ENCODE measurements at places on chromosomes 11 and 22.
A peak's percentile ranks its signal among the peaks of the same experiment; 100 is the strongest.

- no peak for DNase-seq
Measured at GRCh38 chr11:43738600-43739409, 58.3 kb downstream of the HSD17B12 start.

DNA sequence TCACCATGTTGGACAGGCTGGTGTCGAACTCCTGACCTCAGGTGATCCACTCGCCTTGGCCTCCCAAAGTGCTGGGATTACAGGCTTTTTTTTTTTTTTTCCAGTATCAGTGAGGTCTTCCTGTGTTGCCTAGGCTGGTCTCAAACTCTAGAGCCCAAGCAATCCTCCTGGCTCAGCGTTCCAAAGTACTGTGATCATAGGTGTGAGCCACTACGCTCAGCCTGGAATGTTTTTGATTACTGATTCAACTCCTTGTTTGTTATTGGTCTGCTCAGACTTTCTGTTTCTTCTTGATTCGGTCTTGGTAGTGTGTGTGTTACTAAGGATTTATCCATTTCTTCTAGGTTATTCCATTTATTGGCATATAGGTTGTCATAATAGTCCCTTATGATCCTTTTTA is 31.3 kb downstream of the NAGA start:
- no peak for DNase-seq

- DNase-seq, result peak; percentile 40
Measured at GRCh38 chr11:134514354-134514951, 102.4 kb upstream of the B3GAT1 start.

DNA sequence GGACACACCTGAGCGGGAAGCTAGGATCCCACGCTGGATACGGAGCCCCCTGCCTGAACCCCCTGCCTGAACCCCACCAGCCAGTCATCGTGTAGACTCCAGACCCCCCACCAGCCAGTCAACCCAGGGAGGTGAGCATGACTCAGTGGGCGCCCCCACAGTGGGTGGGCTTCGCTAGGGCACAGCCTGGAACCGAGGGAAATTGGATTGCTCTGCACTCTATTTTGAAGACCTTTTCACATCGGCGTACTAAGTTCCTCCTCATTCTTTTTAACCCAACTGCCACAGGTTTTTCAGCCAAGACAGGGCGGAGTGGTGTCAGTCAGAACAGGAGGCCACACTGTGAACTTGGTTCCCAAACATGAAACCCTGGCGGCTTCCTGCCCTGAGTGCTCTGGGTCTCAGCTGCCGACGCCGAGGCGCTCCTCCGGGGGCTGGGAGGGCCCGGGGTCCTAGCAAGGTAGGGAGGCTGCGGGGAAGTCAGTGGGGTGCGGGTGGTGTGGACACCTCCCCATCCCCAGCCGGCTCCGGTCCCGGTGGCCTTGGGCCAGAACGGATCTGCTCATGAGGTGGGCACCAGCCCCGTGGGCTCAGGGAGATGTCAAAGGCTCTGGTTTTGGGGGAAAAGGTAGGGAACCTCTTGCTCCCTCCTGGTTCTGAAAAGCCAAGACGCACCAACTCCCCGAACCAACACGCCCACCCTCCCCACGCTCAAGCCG is 57.0 kb downstream of the BRD1 start:
- DNase-seq, result no peak

DNA sequence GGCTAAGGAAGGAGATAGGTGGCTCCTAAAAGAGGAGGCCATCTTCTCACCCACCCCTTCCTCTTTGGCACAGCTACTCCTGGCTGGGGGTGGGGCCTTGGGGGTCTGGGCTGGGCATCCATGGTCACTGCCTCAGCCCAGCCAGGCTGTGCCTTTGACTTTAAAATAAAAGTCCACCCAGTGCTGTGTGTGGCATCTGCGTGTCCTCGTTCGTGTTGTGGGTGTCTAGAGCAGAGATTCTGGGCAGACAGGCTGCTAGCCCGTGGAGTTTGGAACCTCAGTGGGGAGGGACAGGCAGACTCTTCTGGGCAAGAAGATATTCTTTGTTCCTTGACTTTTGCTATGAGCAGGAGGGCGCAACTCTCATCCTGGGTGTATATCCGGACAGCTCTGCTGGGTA is 13.1 kb downstream of the RPS6KA4 start:
- no peak for DNase-seq

DNA sequence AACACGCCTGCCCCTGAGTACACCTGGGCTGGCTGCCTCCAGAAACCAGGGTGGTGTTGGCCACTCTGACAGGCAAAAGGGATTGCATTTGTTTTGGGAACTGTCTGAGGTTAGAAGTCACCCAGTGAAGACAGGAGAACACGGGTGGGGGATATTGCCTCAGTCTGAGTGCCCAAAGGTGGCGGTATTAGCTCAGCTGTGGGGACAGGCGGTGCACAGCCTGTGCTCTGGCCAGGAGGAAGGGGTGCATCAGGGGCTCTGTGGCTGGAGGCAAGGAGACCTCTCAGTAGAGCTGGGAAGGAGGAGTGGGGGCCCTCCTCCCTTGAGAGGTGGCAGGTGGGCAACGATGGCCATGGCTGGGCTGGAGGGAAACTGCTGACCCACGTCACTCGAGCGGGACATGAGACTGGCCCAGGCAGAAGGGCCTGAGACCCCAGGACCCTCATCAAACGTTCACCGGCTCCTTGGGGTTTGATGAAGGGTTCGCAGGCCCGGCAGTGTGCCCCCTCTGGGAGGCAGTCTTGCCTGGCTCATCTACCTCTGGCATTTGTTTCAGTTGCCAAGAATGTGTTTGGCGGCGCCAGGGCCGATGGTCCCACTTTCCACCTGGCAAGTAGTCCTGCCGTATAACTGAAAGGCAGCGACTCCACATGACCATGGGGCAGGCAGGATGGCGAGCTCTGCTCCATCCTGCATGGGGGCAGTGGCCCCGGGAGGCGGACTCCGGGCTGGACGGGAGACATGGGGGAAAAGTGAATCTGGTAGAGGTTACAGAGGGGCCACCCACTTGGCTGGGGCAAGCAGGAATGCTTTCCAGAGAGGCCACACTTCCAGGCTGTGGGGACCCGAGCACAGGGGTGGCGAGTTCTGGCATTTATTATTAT is 52.8 kb upstream of the SMIM38 start:
- no peak for DNase-seq

- no peak for DNase-seq
Measured at GRCh38 chr11:17716807-17717206, 2.6 kb upstream of the MYOD1 start.

- DNase-seq, result no peak
Measured at GRCh38 chr11:19087658-19088057, 27.1 kb upstream of the MRGPRX2 start.

DNA sequence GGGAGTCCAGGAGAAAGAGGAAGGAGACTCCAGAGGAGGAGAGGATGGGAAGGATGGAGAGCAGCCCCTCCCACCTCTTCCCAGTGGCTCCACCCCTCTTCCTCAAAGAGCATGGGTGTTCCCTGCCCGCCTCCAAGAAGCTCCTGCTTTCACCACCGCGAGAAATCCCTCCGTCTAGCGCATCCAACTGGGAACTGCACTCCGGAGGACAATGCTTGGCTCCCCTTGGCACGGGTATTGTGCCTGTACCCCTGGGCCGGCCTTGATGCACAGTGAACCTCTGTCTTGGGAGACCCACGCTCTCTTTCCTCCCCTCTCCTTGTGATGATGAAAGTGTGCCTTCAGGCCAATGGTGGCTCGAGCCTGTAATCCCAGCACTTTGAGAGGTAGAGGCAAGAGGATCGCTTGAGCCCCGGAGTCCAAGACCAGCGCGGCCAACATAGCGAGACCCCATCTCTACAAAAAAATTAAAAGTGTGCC is 14.9 kb upstream of the ADA2 start:
- DNase-seq, result no peak

DNA sequence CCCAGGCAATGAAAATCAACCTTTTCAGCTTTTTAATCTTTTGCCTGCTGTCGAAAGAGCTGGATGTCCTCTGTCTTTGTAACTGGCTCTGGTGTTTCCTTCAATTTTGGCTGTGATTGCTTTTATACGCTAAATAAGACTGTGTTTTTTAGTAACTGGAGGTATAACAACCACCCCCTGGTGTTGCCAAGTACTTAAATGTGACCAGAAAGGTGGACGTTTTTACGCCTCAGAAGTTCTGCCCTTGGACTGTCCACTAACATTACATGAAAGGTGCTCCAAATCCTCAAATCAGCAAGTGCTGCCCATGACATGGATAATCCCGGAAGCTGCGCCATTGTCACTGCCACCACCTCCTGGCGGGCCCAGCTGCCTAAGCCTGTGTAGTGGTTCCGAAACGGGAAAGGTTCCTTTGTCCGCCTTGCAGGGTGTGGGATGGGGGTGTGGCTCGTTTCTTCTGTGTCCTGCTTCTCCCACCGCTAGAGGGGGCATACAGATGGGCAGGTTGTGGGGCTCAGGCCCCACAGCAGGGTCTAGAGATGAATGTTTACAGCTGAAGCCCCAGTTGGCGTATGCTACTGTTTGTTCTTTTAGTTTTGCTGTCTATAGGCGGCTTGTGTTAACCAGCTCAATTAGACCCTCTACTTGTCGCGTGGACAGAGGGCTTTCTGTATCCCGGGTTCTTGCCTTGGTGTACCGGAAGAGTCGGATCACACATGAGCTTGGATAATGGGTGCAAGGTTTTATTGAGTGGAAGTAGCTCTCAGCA is 82.2 kb upstream of the SEPTIN5 start:
- DNase-seq, result no peak

DNA sequence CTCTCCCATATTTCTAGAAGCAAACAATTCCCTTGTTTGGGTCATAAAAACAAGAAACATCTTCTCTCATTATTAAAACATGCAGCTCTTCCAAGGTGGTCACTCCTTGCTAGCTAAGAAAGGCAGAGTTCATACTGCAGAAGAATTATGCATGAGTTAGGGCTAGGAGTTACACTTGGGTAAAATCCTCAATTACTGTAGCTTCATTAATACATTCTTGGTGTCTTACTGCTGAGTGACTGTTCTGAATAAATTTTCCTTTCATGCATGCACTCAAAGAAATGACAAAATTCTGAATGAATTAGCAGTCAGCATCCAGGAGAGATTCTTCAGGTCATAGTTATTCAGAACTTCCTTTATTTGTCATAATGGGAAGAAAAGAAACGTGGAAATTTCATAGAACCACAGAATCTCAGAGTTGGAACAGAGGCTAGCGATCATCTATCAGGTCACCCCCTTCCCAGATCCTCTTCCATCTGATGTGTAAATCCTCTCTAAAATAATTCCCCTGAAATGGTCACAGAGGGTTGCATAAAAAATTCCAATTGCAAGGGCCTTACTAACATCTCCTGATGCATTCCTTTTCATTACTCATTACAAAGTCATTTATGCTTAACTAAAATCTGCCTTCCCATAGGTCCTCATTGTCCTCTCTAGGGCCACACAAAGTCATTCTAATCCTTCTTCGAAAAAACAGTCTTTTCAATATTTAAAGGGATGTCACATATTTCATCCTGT is 771.5 kb downstream of the DLG2 start:
- DNase-seq, result no peak

GRCh38 chr22:39913321-39913720 is 12.4 kb downstream of the GRAP2 start:
- DNase-seq, result no peak

GRCh38 chr11:86149792-86150191 is 80.9 kb upstream of the PICALM start:
- DNase-seq, result no peak

DNA sequence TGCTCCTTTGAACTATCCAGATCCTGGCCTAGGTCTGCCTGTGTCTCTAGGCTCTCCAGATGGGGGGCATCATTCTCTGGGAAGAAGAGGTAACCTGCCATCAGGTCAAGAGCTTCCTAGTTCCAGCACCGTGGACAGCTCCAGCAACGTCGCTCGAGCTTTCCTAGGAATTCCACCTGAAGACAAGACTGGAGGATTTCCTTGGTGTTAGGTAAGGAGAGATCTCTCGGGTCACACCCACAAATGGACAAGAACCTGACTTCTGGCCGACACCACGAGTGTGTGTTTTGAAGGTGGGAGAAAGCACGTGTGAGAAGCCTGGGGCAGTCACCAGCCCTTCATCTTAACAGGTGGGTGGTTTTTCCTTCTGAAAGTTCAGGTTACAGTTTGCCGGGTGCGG is 1.2 kb downstream of the PRG3 start:
- no peak for DNase-seq

GRCh38 chr11:31355131-31355530 is 14.4 kb downstream of the DCDC1 start:
- DNase-seq, result no peak

- DNase-seq, result no peak
Measured at GRCh38 chr11:103842191-103842590, 194.2 kb upstream of the DDI1 start.

DNA sequence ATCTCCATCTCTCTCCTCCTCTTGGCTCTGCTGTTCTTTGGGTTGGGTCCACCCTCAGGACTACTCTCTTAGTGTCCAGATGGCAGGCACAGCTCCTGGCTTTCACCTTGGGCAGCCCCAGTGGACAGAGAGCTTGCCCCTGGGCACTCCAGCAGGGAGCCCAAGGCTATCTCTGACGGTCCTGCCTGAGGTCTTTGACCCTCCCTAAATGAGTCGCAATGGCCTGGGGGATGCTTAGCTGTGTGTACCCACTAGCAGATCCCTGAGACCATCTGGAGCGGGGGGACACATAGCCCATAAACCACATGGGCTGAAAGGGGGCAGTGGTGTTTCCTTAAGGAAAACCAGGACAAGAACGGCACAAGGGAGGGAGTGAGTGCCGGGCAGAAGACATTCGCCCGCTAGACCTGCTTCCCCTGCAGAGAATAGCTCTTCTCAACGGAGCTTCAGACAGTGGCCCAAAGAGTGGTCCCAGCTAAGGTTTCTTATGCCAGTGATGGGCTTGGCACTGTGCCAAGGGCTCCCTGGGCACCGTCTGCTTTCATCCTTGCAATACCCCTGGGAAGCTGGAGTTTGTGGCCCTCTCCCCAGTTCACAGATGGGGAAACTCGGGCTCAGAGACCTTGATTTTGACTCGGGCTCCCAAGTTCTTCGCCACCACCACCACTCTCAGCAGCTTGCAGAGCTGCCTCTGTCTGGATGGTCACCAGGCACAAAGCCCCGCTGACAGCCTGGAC is 53.9 kb upstream of the ANO1 start:
- no peak for DNase-seq

DNA sequence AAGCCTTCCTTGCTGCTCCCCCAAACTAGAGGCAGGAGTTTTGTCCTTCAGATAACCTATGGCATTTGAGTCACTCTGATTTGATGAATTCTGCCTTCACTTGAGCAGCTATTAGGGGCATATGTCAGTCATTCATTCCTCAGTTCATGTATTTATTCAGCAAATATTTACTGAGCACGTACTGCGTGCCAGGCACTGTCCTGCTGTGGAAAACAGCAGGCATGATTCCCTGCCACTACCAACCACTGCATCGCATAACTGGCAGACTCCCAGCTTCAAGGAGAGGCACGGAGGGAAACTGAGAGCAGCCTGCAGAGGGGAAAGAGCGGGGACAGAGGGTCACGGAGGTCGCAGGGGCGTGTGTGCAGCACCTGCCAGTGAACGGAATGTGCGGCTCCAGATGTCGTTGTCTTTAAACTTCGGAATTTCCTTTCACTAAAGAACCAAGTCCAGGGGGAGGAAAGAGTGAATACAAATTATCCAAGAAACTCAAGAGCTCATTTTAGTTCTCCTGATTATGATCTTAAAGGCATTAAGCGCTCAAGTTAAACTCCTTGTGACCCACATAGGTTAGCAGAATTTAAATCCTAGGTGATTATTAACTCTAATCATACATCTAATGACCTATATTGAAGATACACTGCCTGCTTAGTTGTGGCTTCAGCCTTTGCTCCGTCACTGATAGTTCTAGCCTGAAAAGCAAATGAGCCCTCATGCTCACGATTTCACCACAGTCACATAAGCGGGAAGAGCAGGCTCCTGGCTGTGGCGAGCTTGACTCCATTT is 12.6 kb downstream of the PPARA start:
- DNase-seq, result no peak

Measured in Peyer's patch (tissue), 4 donors.